Thymus (tissue), 14 donors: ENCODE measurements at places on chromosomes 11 and 22. TPM values are rescaled to one million over a fixed set of nuclear protein-coding genes. Genes with fewer than 3 reads are reported as not detected.

The ART1 gene
- total RNA-seq, result not detected

The CASP5 gene
- 0.33 TPM for total RNA-seq

The TTC12 gene
- 6.6 TPM for total RNA-seq

The TRIM51 gene
- total RNA-seq, result not detected

The FOSL1 gene
- total RNA-seq, result 0.14 TPM

The NELL1 gene
- total RNA-seq, result 4.3 TPM

The SMTN gene
- total RNA-seq, result 4.5 TPM

The LARGE2 gene
- 3.5 TPM for total RNA-seq

The MAP6 gene
- 1.3 TPM for total RNA-seq

The TSGA10IP gene
- 0.09 TPM for total RNA-seq

The OR52A1 gene
- not detected for total RNA-seq

The DBX1 gene
- total RNA-seq, result not detected

The AIFM3 gene
- total RNA-seq, result 0.57 TPM

The HEPHL1 gene
- total RNA-seq, result 0.14 TPM

The MS4A3 gene
- 7.8 TPM for total RNA-seq

The DNAJB13 gene
- total RNA-seq, result 0.24 TPM

The RAB3IL1 gene
- 3.6 TPM for total RNA-seq

The MFNG gene
- 56.4 TPM for total RNA-seq

The PPME1 gene
- total RNA-seq, result 19.7 TPM

The LDHAL6A gene
- not detected for total RNA-seq

The FAM180B gene
- total RNA-seq, result not detected

The NTM gene
- 0.47 TPM for total RNA-seq
